ENCODE measurements at places on chromosomes 16 and 17.
A peak's percentile ranks its signal among the peaks of the same experiment; 100 is the strongest.

DNA sequence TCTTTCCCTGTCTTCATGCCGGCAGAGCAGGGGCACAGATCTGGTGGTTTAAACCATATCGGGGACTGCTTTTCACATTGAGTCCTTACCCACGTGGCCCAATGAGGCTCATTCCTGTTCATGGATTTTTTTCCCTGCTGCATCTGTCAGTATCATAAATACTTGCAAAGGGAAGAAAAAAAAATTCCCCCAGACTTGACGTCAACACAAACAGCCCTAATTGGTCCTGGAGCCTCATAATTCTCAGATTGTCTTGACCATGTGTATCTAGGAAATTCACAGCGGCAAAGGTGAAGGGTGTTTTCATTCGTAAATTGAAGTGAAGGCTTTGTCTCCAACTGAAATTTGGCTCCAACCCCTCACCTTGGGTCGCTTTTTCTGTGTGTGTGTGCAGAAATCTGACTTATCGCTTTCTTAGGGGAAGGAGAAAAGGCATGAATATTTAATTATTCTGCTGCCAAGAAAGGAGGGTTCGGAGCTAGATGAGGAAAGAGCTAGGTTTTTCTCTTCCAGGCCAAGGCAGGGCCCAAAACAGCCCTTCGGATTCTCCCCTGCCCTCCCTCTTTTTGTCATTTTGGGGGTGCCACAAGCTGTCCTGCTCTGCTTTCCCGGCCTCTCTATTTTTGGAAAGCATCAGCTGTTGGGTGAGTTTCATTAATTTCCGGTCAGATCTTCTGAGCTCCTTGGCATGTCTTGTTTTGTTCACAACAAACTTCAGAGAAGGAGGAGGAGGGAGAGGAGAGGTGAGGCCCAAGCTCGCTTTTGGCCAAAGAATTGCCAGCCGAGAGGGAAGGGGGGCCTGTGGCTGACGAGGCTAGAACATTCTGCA is 17.8 kb upstream of the CIBAR2 start:
- no peak for DNase-seq

GRCh38 chr17:48603959-48604769 is 622 bp downstream of the HOXB6 start:
- no peak for DNase-seq

DNA sequence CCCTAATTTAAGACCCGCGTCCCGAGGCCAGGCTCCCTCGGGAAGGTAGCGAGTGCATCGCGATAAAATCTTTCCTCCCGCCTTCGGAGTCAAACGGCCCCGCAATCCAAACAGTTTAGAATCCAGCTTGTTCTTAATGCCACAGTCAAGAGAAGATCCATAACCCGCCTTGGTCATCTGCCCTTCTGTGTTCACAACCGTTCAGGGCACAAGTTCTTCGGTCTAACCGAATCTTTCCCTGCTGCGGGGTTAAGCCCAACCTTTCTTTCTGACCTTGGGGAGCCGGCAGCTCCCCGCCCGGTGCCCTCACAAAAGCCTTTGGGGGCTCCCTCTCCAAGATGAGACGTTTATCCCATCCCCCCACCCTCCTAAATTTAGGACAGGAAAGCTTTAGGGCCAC is 30.3 kb downstream of the CPSF4L start:
- no peak for DNase-seq

DNA sequence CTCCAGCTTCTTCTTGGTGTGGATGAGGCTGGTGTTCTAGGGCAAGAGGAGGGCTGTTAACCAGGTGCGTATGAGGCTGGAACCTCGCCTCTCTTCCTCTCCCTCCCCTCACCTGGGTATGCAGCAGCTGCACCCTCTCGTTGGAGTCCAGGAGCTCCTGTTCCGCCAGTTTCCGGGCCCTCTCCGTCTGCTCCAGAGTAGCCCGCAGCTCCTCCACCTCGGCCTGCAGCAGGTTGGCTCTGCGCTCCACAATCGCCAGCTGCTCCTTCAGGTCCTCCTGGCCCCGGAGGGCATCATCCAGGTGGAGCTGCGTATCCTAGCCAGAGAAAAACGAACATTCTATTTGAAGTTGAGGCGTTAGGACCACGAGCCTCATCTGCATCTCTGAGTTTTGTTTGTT is 25.4 kb downstream of the MYH3 start:
- no peak for DNase-seq

DNA sequence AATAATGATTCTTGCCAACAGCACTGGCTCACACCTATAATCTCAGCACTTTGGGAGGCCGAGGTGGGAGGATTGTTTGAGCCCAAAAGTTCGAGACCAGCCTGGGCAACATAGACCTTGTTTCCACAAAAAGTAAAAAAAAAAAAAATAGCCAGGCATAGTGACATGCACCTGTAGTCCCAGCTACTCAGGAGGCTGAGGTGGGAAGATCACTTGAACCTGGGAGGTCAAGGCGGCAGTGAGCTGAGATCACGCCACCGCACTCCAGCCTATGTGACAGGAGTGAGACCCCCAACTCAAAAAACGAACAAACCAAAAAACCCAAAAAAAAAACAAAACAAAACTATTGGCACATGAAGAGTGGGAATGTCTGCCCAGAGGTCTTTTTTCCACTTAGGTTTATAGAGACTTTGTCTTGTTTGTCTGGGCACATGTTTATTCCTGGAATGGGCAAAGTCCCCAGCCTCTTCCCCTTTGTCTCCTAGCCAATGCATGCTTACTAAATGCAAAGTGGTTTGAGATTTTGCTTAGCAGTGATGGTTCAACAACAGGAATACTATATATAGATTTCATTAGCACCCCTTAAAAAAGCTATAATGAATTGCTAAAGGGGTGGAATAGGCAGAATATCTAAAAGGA is 25.9 kb downstream of the NMT1 start:
- DNase-seq: no peak

DNA sequence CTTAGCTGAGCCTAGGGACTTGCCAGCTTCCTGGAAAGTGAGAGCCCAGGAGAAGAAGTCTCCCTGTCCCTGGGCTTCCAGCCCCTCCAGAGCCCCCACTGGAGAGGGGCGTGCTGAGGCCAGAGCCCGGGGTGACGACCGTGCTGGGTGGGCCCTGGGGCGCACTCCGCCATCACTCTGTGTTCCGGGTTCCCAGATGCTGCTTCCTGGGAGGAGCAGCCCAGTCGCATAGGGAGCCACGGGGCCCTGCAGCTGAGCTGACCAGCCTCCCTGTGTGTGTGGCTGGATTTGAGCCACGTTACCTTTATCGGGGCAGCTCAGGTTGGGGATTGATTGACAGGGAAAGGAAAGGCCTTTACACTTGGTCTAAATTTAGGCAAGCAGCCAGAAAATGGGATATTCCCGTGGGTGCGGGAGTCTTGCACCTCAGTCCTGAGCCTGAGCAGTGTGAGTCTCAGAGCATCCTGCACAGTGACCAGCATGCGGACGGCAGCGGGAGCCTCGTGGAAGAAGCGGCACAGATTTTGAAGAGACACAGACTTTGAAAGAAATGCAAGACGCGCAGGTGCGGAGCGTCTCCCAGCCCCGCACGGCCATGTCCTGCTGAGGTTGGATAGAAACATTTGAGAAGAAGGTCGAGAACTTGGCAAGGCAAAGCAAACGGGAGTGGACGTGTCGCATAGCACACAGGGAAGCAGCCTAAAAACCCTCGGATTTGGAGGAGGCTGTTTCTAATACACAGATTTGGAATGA is 51.3 kb upstream of the ZNF750 start:
- DNase-seq: no peak

DNA sequence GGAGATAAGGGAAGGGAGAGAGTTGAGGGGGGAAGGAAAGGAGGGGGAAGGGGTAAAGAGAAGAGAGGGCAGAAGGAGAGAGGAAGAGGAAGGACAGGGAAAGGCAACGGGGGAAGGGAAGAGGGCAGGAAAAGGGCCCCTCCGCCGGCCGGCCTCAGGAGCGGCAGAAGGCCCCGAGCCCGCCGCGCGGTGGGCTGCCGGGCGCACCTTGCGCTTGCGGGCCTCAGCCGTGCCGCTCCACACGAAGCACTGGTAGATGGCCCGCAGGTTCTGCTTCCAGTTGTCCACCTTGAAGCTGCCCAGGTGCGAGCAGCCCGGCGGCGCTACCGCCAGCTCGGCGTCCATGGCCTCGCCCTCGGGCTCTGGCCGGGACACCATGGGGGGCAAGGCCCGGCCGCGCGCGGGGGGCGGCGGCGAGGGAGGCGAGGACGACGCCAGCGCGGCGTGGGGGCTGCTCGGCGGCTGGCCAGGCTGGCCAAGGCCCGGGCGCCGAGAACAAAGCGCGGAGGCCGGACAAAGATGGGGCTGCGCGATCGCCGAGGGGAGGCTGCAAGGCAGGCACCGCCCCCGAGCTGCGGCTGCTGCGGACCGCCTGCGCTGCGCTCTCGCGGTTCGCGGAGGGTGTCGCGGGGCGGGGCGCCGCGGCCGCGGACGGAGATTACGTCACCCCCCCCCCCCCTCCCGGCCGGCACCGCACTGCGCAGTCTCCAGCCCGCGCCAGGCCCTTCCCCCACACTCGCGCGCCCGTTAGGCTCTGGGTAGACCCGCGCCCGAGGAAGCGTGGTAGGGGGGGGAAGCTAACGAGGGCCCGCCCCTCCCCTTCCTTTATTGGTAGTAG is at the start of gene USP22:
Gene USP22, minus strand, starts transcription at position 554 of the 838 bp plus-strand sequence. Its CDS starts 176 bp downstream, at position 378.
- no peak for DNase-seq

- DNase-seq: no peak
Measured at GRCh38 chr17:68682903-68683302, 81.7 kb upstream of the FAM20A start.

- no peak for DNase-seq
Measured at GRCh38 chr17:29838961-29839360, 91.1 kb downstream of the SSH2 start.

GRCh38 chr17:79810130-79811010 is 13.5 kb upstream of the CBX8 start:
- DNase-seq: peak; percentile 68

GRCh38 chr17:2881295-2881694 is 85.1 kb downstream of the RAP1GAP2 start:
- DNase-seq: no peak

DNA sequence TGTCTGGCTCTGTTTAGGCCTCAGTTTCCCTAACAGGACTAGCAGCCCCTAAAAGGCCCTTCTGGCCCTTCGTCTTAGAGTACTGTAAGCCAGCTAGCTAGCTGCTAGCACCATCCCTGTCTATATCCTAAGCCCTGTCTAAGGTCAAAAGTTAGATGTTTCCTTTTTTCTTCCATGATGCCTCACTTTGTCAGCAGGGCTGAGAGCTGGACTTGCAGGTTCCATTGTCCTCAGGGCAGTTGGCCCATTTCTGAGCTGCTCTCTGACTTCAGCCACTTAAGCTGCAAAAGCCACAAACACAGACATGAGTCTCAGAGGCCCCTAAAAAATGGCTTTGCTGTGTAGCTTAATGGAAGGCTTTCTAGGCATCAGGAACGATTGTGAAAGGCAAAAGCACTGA is 187.7 kb downstream of the CBLN1 start:
- DNase-seq: no peak

- no peak for DNase-seq
Measured at GRCh38 chr17:4492721-4493561, 5.7 kb upstream of the SPNS2 start.

- DNase-seq: no peak
Measured at GRCh38 chr16:86391486-86391885, 118.8 kb upstream of the FOXF1 start.

DNA sequence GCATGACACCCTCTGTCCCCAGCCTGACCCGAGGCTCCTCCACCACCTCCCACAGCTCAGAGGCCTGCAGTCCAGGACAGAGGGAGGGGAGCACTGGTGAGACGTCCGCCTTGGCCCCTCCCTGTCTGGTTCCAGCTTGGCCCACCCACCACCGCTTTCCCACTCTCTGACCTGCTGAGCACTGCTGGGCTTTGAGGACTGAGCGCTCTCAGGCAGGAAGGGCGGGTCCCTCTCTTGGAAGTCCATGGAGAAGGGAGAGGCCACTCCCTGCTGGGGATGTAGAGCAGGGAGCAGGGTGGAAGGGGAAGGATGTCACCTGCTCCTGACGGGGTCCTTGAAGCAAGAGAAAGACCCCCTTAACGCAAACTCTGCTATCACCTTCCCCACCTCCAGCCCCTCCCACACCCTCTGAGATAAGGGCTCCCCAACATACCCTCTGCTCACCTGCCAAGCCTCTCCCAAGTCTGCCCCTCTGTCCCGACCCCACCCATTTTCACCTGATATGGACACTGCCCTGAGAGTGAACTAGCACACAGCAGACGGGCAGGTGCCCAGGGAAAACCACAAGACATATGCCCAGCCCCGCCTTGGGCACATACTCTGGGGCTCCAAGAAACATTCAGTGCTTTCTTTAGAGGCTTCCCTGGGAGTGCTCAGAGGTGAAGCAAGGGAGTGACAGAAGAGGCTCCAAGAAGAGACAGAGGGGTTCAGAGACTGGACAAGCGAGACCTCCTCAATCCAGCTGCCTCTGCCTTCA is 1.4 kb downstream of the OSBPL7 start:
- DNase-seq: no peak

GRCh38 chr17:40103688-40104087 is 3.3 kb upstream of the NR1D1 start:
- DNase-seq: no peak

GRCh38 chr17:49519781-49520180 is 24.7 kb downstream of the NGFR start:
- no peak for DNase-seq

DNA sequence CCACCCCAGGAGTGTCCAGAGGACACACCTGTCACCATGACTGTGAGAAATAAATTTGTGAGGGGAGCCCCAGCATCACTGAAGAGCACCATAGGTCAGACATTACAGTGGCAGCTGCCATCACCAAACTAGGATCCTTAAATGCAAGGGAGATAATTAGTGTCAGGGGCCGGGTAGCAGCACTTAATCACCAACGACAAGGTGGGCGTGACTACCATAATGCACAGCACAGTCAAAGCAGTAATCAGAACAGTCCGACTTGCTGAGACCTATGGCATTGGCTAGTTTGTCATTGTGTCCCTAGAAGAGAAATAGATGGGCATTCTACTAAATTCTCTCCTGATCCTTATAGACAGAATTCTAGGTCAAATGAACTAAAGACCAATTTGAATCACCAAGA is 856.7 kb upstream of the GOT2 start:
- DNase-seq: no peak

DNA sequence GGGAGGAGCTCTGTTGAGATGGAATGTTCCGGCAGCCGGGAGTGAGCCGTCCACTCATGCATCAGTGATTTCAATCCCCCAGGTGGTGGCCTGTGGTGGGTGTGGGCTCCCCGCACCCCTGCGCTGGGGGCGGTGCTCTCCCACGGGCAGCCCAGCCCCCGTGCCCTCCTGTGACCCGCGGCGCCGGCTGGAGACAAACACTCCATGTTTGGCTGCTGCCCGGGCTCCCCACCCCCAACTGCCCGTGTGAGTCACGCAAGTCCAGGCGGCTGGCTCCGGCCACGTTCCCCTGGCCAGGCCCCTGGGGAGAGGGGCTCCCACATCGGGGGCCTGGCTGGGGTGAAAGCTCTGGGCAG is 29.4 kb downstream of the CACNA1H start:
- no peak for DNase-seq

- DNase-seq: no peak
Measured at GRCh38 chr17:79955167-79955549, 80.5 kb downstream of the TBC1D16 start.

DNA sequence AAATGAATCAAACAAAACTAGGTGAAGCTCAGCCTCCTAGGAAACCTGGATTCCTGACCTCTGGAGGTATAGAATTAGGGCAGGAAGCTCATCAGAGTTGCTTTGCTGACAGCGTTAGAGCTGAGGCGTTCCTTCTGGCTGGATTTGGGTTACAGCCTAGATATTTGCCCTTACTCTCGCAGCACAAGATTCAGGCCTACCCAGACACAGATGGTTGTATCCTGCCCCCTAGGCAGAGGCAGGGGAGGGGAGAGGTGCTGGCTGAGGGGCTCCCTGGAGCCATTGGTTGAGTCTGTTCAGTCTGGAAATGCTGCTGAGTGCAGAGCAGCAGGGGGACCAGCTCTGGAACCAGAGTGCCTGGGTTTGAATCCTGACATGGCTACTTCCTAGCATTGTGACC is 78.4 kb downstream of the MPRIP start:
- no peak for DNase-seq

GRCh38 chr17:5225668-5226457 is 8.8 kb downstream of the SCIMP start:
- DNase-seq: no peak

All from stimulated activated CD4-positive, alpha-beta T cell treated with anti-CD3 and anti-CD28 coated beads, Interleukin-1b, Interleukin-23, amount 100 ng/mL, for 1 hour (primary cell).